ENCODE measurements at places on chromosomes 12 and 14.

GRCh38 chr12:26029736-26030022, 71.2 kb downstream of the RASSF8 start:
- no peak for DNase-seq

DNA sequence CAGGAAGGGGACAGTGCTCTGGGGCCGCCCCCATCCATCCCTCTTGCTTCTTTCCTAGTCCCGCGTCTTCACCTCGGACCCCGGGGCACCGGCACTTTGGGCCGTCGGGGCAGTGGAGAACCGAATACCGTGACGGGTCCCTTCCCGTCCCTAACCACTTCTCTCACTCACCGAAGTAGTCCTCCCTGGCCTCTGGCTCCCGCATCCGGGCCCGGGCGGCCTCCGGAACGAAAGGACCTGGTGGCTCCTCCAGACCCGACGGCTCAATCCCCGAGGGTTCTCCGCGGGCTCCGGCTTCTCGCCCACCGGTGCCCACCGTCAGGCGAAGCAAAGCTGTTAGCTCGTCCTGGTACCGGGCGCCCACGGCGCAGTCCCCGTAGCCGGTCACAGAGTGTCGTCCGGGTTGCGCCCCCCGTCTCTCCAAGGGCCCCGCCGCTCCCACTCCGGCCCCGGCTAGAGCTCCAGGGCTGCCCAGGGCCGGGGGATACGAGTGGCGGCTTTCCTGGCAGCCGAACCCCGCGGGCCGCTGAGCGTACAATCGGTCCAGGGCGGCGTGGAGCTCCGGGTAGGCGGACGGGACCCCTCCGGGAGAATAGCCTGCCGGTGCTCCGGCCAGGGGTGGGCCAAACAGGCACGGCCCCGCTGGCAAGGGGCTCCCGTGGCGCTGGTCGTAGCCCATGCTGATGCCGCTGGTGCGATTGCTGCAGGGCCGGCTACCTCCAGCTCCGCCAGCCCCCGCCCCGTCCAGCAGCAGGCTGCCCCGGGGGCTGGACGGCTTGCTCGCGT, 1.1 kb downstream of the AJUBA start:
- DNase-seq = no peak

- DNase-seq = no peak
Measured at GRCh38 chr12:6033546-6033945, 88.5 kb upstream of the ANO2 start.

GRCh38 chr12:70890895-70891832, 29.4 kb downstream of the PTPRR start:
- no peak for DNase-seq

DNA sequence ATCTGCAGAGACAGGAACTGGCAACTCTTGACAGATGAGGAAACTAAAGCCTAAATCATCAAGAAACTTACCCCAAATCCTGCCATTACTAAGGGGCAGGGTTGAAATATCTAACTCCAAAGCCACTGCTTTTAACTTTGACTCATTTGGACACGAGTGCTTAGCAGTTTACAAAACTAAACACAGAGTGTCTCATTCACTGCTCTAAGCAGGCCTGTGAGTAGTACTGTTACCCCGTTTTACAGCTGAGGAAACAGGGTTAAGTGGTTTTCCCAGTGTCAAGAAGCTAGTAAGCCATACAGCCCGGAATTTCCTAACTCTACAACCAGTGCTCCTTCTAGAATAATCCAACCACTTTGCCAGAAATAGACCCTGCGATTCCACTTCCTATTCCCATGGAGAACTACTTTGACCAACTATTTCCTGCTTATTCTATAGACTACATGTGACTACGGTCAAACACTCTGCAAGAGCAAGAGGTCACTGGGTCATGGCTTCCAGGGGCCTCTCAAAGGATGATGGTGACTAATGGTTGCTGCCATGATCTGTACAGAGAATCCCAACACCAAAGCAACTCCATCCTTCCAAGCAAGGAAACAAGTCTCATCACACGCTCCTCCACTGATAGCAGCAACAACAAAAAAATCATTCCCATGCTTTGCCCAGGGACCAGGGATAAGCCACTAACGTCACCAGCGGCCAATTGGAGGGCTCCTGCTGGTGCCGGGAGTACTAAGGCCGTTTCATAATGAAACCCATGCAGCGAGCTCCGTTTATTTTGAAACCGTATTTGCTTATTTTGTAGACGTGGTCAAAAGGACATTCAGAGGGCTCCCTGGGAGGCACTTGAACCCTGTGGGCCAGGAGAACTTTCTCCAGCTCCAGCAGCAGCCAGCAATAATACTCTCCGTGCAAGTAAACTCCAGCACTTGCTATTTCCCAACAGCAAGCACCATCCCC, 56.3 kb downstream of the NUAK1 start:
- DNase-seq = peak; percentile 72
